ENCODE measurements at places on chromosomes 13 and 19.
A peak's percentile ranks its signal among the peaks of the same experiment; 100 is the strongest.

DNA sequence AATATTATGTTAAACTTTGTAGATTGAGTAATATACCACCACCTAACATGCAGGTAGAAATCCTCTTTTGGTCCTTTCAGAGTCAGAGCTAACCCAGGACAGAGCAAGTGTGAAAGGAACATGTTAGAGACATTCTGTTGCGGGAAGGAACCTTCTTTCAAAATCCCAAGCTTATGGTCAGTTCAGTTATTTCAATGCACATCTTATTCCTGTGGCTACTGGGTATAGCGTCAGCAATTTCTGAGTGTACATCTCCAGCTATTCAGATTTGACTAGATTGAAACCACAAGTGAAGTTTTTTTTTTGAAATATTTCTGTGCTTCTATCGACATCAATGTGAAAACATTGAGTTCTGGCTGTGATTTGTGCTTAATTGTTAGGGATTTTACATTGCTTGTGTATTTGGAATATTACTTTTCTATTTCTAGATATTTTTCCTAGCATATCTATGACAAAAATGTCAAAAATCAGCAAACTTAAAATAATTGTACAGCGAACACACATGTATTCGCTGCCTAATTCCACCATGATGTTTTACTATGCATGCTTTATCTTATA, 165.3 kb downstream of the LMO7 start:
- no peak for DNase-seq

DNA sequence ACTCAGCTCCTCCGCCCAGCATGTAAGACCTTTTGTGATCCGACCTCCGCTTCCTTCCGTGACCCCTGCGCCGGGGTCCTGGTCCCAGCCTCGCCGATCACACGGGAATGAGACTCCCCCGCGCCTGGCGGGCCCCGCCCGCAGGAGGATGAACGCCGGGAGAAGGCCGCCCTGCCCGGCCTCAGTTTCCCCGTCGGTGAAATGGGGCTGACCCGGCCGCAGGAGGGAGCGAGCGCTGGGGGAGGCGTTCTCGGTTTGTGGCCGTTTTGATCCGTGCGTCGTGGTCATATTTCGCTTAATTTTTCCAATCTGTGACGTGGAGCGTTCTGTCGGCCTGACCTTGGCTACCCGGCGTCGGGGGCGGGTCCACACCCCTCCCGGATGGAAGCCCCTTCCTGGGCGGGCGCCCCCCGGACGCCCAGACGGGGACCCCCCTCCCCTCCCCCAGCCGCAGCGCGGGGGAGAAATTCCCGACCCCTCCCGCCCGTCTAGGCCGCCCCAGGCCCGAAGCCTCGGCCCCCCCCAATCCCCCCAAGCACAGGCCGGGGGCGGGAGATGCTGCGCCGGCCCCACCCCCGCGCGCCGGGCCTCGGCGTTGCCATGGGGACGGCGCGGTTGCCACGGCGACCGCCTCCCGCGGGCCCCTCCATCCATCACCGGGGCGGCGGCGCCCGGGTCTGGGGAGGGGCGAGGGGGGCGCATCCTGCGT, 11.1 kb downstream of the PALM start:
- no peak for DNase-seq

DNA sequence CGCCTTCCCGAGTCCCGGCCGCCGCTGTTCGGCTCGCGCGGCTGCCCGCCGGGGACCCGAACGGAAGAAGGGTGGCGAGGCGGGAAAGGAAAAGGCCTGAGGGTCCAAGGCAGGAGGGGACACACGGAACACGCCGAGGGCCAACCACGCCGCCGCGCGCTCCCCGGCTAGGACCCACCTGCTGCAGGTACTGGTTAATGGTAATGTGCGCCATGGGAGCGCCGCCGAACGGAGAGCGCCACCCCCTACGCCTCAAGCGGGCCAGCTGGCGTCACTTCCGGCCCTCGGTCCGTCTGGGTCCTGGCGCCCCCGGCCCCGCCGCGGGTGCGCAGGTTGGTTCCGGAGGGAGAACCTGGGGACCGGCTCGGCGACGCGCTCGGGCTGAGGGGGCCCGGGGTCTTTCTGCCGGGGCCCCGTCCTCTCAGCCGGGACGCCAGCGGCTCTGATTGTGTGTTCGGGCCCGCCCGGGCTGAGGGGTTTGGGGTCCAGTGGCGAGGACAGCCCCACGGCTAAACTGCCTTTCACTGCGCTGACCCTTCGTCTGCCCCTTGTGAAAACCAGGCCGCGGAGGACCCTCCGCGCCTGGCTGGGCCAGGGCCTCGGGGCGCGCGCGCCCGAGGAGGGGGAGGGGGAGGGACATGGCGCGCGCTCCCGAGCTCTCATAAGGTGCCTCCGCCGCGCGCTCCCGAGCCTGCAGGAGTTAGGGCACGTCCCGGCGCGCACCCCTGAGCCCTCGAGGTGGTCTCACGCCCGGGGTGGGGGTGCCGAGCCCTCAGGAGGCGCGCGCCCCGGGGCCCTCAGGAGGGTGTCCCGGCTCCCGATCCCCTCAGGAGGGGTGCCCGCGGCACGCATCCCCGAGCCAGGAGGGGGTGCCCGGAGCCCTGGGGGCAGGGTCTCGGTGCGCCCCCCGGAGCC, at the start of gene PCID2:
PCID2 (minus strand) TSS at position 249 of the 915 bp plus-strand sequence; CDS start at position 214, 35 bp downstream.
- DNase-seq, result peak; percentile 73

DNA sequence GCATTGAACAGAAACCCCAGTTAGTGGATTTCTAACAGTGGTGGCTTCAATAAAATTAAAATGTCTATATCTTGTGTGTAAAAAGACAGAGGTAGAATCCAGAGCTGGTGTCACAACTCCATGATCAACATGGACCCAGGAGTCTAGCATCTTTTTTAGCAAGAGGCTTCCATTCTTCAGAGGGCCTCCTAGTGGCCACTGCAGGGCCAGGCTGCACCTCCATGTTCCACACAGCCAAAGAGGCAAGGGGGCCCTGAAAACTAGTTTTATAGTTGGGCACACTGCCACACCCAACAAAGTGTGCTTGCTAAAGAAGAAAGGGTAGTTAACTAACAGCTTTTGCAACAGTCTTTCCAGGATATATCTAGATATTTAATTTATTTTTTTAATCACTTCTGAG, 12.9 kb downstream of the N4BP2L1 start:
- no peak for DNase-seq

GRCh38 chr19:43641333-43641732, 1.7 kb upstream of the CADM4 start:
- no peak for DNase-seq

DNA sequence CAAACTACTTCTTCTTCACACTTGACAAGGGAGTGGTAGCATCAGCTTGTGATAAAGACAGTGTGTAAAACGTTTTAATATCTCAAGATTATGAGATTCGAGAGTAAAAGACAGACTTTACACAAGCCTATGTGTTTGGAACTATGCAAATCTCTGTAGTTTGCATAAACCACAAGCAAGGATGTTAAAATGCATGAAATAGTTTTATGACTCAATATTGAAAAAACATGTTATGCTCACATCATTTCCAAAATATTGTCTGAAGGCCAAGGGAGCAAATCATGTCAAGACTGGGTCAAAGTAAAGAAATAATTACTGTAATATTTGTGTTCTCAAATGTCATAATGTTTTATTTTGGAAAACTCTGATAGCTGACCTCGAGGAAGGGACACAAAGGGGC, 316.8 kb upstream of the KLF12 start:
- no peak for DNase-seq

DNA sequence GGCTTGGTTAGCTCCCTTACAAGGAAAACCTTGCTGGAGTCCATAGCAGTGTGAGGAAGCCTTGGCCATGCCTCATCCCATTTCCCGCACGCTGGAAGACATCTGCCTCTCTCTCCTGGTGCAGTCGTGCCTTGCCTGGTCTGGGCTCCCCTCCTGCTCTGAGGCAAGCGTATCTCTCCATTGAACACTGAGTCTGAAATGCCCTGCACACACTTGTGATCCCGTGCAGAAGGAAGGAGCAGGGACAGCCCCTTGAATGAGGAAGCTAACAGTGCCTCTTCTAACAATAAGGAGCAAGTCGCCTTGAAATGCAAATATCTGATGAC, 407 bp upstream of the ZNF440 start:
- DNase-seq, result no peak

DNA sequence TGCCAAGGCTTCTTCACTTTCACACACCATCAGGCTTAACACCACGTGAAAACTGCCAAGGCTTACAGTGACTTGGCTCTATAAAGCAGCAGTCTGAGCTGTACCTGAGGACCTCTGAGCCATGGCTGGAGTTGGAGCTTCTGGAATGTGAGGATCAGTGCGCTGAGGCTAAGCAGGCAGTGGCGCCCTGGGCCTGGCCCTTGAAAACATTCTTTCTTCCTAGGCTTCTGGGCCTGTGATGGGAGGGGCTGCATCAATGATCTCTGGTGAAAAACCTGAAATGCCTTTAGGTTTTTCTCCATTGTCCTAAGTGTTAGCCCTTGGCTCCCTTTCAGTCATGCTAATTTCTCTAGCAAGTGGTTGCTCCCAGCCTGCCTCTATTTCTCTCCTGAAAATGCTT, 192.5 kb upstream of the PCDH20 start:
- DNase-seq, result no peak

DNA sequence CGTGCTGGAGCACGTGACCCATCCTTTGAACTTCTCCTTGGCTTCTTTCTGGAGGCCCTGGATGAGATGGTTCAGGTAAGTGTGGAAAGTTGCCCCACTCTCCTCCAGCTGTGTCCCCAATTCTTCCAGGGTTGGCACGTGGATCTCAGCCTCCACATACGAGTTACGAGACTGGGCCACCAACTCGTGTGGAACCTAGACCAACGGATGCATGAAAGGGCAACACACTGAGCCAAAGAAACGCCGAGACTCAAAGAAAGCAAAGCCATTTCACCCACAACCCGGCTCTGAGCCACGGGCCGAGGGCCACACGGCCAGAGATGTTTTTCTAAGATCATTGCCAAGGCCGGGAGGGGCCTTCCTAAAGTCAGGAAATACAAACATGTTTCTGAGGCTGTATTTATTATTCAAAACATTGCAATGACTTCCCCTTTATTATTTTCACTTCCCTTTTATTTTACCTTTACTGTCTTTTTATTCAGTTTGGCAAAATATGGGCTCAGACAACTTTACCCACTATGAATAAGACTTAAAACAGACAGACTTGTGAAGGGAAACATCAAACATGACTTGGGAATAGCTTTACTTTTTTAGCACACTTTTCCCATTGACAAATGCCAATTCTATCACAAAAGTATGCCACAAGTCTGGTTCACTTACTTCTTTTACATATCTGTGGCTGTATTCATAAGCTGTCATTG, 94.6 kb downstream of the KL start:
- DNase-seq, result no peak

GRCh38 chr13:100822871-100823443, 148.4 kb upstream of the TMTC4 start:
- no peak for DNase-seq

DNA sequence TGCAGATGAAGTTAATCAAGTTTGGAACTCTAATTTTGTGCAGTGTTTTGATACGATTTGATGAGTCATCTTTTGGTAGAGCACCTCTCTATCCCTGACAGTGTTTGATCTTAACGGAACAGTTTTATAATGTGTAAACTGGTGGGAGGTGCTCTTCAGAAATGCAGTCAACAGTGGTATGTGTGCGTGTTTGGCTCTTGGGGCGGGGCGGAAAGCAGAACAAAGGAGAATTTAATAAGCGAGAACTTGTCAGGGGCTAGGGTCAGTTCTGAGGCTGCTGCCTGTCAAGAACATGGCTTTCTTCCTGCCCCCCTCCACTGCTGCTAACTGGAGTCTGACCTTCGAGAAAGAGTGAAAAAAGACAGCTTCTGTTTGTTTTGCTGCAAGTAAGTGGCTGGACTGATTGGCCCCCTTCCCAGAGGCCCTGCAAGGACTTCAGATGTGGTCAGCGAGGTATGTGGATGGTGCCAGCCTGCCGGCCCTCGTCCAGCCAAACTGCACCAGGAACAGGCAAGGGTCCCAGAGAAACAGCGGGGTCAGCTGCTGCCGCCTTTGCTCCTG, 40.8 kb downstream of the BBC3 start:
- peak; percentile 51 for DNase-seq

DNA sequence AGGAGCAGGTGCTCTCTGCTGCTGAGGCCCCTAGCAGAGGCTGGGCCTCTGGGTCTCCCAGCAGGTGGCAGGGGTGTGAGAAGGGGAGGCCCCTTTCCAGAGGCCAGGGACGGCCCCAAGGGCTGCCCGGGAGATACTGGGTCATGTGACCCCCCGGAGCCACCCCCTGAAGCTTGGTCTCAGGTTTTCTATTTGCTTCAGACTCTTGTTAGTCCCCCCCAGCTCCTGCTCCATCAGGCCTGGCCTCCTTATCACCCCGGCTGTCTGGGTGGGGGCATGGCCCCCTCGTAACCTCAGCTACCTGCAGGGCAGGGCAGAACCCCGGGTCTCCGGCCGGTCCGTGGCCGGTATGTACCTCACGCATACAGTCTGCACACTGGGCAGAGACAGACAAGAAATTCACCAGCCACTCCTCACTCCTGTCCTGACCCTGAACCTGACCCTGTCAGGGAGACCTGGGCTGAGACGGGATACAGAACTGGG, 13.2 kb upstream of the TCF3 start:
- no peak for DNase-seq

DNA sequence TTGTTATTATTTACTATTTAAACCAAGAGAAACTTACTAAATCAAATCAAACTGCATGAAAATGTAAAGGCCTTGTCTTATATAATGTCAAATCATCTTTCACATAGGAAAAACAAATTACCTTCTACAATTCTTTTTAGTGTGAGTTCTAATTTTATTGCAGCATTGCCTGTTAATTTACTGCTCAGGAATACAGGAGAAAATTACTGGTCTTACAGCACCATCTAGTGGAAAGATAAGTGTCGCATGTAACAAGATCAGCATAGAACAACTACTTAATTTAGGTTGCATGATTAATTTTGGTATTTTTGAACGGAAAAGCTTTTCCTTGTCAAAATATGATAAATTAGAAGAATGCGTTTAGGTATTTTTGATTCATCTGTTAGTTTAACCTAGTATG, 502.7 kb downstream of the UQCRFS1 start:
- DNase-seq, result no peak

- no peak for DNase-seq
These were observed 58.7 kb downstream of the LRRC63 start for GRCh38 chr13:46270416-46270815.

GRCh38 chr19:53772943-53773342, 51.2 kb downstream of the NLRP12 start:
- DNase-seq, result peak; percentile 27

- no peak for DNase-seq
These were observed 5.7 kb downstream of the ING1 start for GRCh38 chr13:110719036-110719710.

DNA sequence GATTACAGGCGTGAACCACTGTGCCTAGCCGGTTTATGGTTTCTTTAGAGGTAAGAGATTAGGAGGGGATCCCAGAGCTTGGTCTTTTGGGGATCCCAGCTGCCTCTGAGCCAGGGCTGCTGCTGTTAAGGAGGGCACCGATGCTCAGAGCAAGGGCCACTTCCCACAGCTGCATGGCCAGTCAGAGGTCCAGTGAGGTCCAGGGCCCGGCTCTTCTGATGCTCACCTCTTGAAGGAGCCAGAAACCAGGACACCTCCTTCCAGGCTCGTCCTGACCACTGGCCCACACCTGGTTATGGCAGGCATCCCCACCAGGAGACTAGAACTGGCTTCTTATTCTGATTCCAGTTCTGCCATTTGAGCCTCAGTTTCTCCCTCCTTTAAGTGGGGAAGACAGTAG, 149.0 kb downstream of the TEX29 start:
- DNase-seq, result no peak
